ENCODE measurements at places on chromosomes 7 and 10.

DNA sequence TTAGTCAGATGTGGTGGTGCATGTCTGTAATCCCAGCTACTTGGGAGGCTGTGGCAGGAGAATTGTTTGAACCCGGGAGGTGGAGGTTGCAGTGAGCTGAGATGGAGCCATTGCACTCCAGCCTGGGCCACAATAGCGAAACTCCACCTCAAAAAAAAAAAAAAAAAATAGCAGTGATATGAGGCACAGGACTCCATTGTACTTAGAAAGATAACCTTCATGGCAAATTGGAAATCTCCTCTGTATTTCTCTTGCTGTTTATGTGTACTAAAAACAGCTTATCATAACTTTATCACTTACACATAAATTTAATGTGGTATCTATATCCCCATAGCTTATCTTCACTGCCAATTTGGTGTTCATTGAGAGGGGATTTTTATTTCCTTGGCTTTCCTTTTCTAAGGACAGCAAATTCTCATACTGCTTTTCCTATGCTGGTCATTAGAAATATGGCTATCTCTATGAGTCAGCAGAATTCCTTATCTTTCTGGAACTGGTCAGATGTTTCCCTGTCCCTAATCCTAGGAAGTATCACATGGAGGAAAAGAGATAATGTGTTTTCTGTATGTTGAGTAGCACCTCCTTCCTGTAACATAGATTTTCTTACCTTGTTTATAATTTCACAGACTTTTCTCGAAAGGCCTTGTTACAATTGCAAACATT, 40.6 kb upstream of the ZEB1 start:
- DNase-seq = no peak

DNA sequence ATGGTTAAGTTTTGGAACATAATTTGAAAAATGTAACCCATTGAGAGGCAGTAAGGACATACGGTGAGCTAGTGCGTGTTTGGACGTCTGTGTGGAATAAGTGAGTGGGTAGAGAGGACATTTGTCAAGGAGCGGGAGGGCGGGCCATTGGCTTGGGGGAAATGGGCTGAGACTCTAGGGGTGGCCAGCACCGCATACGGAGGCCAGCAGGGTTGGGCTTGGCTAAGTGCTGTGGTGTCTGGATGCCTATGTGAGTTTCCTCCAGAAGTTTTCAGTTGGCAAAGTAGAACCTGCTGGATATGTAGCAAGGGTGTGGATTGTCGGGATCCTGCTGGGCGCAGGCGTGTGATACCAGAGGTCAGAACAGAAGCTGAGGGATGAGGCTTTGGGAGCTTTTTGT, 103.0 kb downstream of the TCF7L2 start:
- DNase-seq = no peak

DNA sequence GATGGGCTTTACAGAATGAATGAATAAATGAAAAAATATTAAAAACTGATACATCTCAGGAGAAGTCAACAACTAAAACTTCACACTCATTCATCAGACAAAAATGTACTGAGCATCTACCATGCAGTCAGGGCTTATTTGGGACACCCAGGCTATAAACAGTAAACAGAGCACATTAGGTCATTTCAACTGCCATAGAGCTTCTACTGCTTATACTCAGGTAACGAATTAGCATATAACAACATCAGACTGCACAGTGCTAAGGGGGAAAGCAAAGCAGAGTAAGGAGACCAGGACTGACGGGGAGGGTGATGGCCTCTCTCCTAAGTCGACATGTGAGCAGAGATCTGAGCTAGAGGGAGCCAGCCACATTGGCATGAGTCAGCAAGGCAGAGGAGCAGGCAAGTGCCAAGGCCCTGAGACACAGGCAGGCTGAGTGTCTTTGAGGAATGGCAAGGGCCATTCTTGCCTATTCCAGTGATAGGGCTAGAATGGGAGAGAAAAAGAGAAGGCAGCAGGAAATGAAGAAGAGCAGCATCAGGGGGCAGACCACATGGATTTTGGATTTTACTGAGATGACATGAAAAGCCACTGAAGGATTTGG, 528.9 kb downstream of the PARD3 start:
- no peak for DNase-seq

GRCh38 chr10:71771821-71772617, 1.3 kb downstream of the VSIR start:
- DNase-seq = no peak

DNA sequence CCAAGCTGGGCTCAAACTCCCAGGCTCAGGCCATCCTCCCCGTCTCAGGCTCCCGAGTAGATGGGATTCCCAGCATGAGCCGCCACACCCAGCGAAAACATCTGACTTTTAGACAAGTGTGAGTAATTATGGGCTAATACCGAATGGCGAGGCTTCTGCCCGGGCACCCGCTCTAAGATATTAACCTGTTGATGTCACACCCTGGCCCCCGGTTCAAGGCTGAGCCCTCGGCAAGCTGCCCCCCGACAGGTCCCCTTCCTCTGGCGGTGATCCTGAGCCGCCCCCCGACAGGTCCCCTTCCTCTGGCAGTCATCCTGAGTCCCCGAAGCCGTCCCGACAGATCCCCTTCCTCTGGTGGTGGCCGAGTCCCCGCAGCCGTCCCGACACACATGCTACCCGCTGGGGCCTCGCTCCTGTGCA, 5.2 kb downstream of the PSMG3 start:
- no peak for DNase-seq

DNA sequence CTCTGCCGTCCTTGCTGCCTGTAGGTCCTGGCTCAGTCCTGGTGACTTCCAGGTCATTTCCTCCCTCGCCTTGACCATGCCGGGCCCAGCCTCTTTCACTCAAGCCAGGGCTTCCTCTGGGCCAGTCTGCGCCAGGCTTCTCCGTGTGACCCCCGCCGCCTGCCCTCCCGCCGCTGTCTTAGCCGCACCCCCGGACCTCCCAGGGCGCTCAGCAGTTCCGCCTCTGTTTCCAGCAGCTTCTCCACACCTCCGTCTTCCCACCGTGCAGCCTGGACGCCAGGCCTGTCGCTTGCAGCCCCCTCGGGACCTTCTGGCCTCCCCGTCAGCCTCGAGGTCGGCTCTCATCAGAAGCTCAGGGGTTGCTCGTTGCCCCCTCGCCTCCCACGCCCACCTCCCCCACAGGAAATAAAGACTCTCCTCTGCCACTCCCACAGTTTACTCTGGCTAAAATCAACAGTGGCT, 123.0 kb upstream of the FZD8 start:
- no peak for DNase-seq

GRCh38 chr7:86212976-86213375, 430.7 kb upstream of the GRM3 start:
- DNase-seq = no peak

- DNase-seq = no peak
Measured at GRCh38 chr7:35658606-35659201, 36.2 kb downstream of the HERPUD2 start.

DNA sequence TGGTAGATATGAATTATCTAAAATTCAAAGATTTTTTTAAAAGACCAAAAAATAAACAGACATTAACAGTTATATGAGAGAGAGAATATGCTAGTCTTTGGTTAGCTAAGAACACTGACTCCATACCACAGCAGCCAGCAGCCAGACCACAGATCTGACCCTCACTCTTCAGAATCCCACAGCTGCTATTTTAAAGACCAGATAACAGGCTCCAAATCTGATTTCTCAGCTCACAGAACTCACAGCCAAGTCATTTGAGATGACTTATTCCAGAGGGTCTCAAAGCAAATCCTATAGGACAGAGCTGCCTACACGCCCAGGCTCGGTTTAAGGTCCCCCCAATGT, 20.4 kb downstream of the NUDCD3 start:
- DNase-seq = no peak

DNA sequence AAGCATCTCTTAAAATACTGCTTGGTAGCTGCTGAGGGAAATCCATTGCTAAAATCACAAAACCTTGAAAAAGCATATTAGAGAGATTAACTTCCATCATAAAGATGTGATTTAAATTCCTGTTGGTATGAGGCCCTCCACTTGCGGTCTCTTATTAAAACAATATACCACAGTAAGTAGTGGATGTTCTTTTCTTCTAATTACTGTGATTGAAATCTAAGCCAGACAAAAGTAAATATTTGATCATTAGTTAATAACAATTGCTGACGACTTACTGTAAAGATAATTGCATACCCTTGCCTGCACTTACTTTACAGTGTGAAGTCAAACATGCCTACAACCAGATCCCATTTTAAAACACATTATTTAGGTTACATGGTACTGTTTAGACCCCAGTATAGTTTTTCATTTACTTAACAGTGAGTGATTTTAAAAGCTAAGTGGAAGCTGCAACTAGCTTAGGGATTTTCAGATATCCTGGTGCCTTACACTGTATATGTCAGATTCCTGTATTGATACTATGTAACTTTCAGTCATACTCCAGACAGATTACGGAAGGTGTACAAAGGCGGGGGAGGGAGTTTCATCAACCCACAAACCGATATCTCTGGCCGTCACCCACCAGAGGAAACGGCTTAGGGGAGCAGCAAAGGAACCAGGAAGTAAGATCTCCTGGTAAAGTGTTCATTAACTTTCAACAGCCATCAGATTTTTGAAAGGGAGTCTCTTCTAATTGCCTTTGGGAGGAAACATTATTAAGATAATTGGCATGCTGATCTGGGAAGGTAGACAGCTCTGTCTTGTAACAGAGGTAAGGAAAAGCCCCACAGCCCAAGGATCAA, 986 bp downstream of the NRP1 start:
- no peak for DNase-seq

DNA sequence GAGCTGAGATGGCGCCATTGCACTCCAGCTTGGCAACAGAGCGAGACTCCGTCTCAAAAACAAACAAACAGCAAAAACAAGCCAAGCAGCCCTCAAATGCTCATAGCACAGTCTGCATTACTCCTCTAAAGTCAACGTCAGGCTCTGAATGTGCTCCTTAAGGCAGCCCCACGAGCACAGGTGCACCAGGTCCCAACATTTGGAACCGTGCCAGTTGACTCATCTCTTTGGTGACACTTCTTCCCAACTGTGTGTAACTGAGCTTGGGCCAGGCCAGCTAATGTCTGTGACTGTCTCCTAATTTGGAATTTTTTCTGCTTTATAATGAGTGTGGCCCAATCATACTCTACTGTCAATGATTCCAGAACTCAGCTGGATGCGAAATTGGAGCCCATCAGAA, 66.3 kb upstream of the EFCAB10 start:
- no peak for DNase-seq

GRCh38 chr10:130438861-130439260, 302.7 kb downstream of the GLRX3 start:
- DNase-seq = no peak

- no peak for DNase-seq
Measured at GRCh38 chr10:97123765-97124164, 62.0 kb downstream of the SLIT1 start.

DNA sequence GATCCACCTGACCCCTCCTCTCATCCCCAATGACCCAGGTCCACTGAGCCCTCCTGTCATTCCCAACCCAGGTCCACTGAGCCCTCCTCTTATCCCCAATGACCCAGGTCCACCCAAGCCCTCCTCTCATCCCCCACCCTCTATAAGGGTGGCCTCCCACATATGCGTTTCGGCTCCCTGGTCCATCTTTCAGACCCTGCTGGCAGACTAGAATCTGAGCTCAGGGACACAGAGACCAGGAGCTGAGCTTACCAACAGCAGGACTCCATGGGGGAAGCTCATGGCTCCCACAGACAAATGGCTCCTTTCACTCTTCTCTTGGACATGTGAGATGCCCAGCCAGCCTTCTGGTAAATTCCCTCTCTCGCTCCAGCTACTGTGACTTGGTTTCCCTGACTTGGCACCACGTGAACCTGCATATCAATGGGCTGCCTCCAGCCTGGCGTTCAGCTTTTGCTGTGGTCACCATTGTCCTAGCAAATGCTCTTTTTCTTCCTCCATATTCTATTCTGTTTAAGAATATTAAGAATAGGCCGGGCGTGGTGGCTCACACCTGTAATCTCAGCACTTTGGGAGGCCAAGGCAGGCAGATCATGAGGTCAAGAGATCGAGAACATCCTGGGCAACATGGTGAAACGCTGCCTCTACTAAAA, 24.8 kb upstream of the INPP5A start:
- DNase-seq = no peak

DNA sequence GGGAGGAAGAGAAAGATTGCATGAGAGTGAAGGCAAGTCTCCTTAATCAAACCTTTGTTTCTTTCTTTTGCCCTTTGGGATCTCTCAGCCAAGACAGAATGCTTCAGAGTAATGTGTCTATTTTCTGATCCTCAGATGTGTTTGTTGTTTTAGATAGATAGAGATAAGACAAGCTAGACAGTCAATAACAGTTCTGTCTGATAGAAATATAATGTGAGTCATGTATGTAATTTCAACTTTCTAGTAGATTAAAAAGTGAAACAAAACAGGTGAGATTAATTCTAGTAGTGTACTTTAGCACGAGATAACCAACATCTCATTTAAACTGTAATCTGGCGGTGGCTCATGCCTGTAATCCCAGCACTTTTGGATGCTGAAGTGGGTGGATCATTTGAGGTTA, 159.2 kb downstream of the GATA3 start:
- DNase-seq = no peak

- no peak for DNase-seq
Measured at GRCh38 chr10:30724296-30724695, 94.7 kb upstream of the LYZL2 start.

DNA sequence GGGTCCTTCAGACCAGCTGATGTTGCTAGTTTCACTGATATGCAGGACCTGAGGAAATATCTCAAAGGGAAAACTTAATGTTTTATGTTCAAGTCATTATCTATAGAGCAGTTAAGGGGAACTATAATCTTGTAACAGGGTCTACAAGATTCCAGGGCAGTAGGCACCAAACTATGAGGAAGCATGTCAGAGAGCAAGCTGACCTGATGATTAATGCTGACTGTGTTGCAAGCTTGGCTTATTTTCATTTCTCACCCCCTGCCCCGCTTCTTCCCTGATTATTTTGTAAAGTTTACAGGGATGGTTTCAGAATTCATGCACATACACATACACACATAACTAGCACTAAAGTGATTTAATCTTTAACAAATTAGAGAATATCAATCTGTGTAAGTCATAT, 84.3 kb upstream of the CACNA2D1 start:
- no peak for DNase-seq

DNA sequence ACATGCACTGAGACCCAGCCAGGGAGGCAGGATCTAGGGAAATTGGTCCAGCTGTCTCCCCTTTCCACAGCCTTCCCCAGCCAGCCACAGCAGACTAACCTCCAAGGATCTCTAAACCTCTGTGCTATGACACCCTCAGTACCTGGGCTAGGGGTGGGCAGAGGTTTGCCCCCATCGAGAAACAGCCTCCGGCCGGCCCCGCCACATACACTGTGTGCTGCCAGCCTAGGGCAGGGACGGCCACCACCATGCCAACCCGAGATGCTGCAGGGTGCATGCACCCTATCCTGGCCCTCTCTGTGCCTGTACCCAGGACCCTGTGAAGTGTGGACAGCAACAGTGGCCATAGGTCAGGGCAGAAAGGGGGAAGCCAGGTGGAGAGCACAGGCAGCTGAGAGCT, 58.1 kb downstream of the PARP12 start:
- DNase-seq = no peak

Data from stimulated activated CD4-positive, alpha-beta T cell treated with anti-CD3 and anti-CD28 coated beads, Interleukin-12 subunit alpha, Interleukin-12 subunit beta, amount 100 ng/mL, for 48 hours (primary cell).